Prostate gland (tissue), 2 donors: ENCODE measurements at places on chromosomes 4 and X. TPM values are rescaled to one million over a fixed set of nuclear protein-coding genes. Genes with fewer than 3 reads are reported as not detected.

DNA sequence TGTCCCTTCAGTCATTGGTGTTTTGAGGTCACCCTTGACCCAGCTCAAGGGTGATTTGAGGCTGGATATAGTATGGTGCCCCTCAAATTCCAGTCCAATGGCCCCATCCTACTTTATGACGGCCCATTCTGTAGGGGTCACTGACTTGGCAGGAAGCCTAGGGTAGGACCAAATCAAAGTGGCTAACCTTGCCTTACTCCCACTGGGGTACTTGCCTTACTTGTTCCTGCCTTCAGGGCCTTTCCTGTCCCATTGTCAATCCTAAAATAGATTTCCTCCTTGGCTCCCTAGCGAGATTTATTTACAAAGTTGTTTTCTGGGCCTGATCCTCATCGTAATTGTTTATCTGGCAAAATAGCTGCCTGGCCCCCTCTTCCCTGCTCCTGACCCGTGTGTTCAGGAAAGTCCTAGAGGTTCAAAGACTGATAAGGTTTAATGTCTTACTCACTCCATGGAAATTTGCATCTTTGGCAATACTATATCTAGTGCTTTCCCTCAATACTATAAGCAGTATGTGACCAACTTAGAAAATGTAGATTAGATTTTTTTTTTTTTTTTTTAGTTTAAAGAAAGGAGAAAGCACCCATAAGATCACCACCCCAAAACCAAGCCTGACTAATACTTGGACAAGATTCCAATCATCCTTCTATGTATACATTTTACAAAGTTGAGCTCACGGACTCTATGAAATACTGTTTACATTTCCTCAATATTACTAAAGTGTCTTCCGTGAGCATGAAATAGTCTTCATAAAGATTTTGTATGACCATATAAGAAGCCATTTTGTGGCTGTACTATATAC is 44.8 kb downstream of the MSN start:
- no peak overlapping the region for H3K27ac ChIP-seq
- H3K27me3 ChIP-seq, result no peaks in the 10 kb centered on the region
- no peak for DNase-seq
- no peaks in the 10 kb centered on the region for H3K4me1 ChIP-seq
- H3K36me3 ChIP-seq, result no peaks in the 10 kb centered on the region
- H3K4me3 ChIP-seq, result no peak overlapping the region

DNA sequence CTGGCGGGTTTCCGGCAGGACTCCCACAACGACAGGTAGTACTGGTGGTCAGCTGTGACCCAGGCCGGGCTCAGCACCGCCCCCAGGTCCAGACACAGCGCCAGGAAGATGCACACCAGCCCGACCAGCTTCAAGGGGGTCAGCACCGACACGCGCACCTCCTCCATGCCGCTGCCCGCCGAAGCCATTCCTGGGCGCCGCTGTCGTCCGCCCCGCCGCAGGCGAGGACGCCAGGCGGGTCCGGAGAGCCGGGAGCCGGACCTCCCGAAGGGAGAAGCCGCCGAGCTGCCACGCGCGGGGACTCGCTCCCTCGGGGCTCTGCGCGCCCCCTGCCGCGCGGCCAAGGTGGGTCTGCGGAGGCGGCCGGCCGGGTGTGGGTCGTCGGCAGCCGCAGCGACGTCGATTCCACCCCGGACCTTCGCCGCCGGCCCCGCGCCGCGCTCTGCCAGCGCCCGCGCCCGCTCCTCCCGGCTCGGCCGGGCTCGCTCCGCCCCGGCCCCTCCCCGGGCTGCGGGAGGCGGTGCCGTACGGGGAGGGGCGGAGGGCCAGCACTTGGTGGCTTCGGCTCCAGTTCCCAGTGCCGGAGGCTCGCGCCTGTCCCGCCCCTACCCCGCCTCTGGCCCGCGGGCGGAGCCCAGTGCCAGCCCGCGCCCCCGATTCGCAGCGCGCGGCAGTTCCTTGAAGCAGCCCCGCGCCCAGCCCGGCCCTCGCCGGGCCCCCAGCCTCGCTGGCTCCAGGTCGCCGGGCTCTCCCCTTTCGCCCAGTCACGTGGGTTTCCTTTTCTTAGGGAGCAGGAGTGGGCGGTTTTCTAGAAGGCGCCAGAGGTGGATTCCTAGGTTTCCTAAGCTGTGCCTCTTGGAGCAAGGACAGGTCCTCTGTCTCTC is at the start of gene TMEM47:
Gene TMEM47, minus strand, starts transcription at position 444 of the 884 bp plus-strand sequence. Its CDS starts 256 bp downstream, at position 188.
- H3K4me1 ChIP-seq, result no peaks in the 10 kb centered on the region
- peak within 1 kb of the TSS; percentile 56 for H3K4me3 ChIP-seq
- no peaks in the 10 kb centered on the region for H3K36me3 ChIP-seq
- peak within 1 kb of the TSS; percentile 72 for H3K27ac ChIP-seq
- no peaks in the 10 kb centered on the region for H3K27me3 ChIP-seq
- peak; percentile 65 for DNase-seq

Gene BRS3
- 0.23 TPM for total RNA-seq

DNA sequence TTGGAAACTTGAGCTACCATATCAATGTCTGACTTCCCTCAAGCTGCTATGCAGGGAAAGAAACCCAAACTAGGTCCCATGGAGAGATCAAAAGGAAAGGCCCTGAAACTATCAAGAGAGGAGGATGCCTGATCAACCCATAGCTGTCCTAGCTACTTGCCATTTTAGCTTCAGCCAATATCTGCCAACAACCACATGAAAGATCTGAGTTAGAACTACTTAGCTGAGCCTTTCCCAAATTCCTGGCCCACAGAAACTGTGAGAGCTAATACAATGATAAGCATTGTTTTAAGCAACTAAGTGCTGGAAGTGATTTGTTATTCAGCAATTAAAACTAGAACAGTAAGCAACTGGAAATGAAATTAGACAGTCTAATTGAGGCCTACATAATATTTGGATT is 6.3 kb upstream of the ARHGEF38 start:
- H3K27ac ChIP-seq, result no peak overlapping the region
- no peaks in the 10 kb centered on the region for H3K4me1 ChIP-seq
- DNase-seq, result no peak
- no peaks in the 10 kb centered on the region for H3K36me3 ChIP-seq
